CD4-positive, alpha-beta T cell treated with Interleukin-6 at 100 ng/mL for 8 hours (primary cell): ENCODE measurements at places on chromosomes 13 and 19.

- DNase-seq, result no peak
Observed at GRCh38 chr19:4997297-4997696, 28.4 kb downstream of the KDM4B start.

DNA sequence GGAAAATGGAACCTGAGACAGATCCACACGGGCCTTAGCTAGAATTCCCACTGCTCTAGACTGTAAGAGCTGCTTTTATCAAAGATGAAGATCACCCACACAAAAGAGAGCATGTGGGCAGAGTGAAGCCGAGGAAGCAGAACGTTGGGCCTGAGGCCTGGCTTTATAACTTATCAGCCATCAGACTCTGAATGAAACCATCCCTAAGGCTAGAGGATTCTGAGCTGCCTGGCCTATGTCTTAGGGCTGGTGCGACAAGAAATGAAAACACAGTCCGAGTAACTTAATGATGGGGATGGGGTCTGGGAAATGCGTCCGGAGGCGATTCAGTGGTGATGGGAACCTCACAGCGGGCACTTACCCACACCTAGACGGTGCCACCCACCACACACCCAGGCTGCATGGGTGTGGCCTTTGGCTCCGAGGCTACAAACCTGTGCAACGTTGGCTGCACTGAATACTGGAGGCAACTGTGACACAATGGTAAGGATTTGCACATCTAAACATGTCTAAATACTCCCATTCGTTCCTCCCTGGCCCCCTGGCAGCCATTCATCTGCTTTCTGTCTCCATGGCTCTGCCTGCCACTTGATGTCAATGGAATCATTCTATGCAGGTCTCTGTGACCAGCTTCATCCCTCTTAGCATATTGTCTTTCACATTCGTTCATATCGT is 62.0 kb downstream of the SLC15A1 start:
- no peak for DNase-seq

GRCh38 chr13:98201189-98201588 is 24.1 kb upstream of the RNF113B start:
- DNase-seq, result no peak

GRCh38 chr19:46704379-46705076 is 12.4 kb downstream of the PRKD2 start:
- DNase-seq, result peak; percentile 77

DNA sequence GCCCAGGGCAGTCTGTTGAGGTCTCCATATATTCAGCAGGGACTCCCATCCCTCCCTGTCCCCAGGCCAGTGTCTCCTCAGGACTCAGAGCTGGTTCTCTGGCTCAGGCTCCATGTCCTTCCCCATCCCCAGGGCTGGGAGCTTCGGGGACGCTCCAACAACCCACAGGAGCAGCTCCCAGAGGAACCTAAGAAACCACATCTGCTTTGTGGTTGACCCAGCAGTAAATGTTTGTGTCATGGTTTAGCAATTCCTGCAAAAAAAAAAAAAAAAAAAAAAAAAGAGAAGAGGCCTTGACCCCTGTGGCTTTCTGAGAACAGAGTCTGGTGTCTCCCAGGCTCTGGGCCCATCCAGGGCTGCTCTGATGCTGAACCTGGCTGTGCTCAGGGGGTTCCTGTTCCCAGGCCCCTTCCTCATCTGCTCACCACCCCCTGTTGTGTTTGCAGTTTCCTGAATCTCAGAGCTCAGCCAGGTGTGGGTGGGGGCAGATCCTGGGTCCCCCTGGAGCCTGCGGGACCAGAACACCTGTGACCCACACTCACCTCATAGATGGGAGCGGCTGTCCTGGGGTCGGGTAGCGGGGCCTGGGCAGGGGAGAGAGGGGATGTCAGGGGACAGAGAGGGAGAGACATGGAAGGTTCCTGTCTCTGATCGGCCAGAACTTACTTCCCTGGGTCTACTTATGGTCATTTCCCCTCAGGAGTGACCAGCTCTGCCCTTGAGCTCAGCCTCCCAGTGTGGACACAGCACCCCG is 25.2 kb upstream of the CEACAM1 start:
- DNase-seq, result no peak

GRCh38 chr19:38333245-38333644 is 2.4 kb upstream of the CATSPERG start:
- DNase-seq, result no peak

- DNase-seq, result no peak
Observed at GRCh38 chr13:37534181-37534580, 64.4 kb downstream of the POSTN start.

DNA sequence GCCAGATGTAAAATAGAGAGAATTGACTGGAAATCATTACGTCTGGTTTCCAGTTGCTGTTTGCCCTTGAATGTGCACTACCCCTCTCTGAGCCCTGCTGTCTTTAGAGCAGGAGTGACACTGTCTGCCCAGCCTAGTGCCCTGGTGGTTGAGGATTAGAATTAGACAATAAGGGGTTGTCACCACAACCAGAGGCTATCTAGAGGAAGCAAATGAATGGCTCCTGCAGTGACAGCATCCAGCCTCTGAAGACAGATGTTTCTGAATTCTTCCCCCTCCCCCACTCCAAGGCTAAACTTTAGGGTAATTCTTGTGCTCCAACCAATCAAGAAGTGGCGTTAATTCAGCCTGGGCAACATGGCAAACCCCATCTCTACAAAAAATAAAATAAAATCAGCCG is 2.0 kb downstream of the RAB8A start:
- DNase-seq, result no peak

DNA sequence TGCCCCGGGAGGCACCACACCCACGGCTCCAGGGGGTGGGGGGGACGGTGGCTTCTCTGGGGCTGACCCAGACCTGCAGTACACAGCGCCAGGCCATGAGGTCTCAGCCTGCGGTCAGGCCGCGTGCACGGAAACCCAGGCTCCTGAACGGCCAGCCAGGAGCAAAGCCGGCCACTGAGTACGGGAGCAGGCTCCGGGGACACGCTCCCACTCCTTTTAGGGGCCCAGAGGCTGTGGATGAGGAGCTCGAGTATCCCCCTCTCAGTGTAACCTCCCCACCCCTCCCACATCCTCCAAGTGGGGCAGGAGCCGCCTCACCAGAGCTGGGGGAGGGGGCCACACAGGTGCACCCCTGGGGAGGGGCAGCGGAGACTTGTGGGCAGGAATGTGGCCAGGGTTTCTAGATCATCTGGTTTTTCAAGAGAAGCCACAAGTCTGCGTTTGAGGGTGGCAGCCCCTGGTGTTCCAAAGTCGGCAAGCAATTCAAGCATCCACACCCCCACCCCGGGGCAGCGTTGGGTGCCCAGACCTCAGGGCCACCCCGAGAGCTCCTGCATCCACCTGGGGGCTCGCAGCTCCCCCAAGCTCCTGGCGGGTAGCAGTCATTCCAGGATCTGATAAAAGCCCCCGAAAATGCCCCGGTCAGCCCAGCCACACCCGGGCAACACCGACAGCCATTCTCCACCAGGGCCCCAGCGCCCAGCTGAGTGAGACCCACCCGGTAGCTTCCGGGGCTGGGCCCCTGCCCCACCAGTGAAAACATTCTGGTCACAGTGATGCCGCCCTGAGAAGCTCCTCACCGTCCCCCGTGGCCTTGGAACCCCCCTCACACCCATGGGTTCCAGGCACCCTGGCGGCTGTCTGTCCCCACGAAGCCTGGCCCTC is 6.1 kb downstream of the SBNO2 start:
- DNase-seq, result no peak

DNA sequence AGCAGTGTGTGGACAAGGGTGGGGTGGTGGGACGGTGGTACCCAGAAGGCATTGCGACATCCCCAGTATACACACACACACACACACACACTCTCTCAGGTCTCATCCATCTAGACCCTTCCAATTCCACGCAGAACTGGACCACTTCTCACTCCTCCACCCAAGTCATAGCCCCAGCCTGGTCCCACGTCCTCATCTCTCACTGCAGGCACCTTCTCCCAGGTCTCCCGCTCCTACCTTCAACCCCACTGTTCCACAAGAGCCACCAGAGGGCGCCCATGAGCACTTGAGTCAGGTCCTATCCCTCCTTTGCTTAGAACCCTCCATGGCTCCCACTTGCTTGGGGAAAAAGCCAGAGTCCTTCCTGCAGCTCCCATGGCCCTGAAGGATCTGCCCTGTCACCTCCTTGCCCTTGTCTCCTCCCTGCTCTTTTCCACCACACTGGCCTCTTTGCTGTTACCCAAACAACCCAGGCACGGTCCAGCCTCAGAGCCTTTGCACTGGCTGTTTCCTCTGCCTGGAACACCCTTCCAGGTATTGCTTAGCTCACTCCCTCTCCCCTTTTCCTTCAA is 62.6 kb downstream of the IER2 start:
- DNase-seq, result peak; percentile 75

DNA sequence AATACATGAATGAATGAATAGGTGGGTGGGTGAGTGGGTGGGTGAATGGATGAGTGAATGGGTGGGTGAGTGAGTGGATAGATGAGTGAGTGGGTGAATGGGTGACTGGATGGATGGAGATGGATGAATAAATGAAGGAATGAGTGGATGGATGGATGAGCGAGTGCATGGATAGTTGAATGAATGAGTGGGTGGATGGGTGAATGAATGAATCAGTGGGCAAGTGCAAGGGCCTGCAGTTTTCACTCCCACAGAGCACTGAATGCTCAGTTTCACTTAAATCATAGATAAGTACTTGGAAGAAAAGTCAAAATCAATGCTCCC is 12.4 kb downstream of the GAS6 start:
- no peak for DNase-seq

GRCh38 chr13:36294096-36294495 is 3.5 kb downstream of the CCDC169 start:
- DNase-seq, result no peak

GRCh38 chr19:55536951-55537740 is at the start of gene SBK2:
TSS of gene SBK2 (minus strand) at chr19:55537133. CDS start at chr19:55536294, 839 bp downstream.
- DNase-seq, result no peak

DNA sequence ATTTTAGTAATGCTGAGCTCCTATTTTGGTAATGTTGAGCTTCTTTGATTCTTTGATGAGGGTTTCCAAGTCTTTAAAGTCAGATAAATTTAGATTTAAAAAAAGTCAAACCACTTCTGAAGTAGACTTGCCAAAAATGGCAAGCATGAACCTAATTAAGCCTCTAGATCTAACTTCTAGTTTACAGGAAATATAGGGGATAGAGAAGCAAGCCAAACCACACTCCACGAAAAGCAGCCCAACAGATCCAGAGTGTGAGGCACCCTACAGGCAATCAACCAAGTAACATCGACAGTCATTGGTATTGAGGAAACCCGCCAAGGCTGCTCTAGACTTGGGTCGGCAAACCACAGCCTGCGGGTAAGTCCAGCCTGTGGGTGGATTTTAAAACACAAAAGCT is 3.7 kb downstream of the GGACT start:
- peak; percentile 40 for DNase-seq

GRCh38 chr19:9467161-9467560 is 31.3 kb downstream of the ZNF560 start:
- no peak for DNase-seq

DNA sequence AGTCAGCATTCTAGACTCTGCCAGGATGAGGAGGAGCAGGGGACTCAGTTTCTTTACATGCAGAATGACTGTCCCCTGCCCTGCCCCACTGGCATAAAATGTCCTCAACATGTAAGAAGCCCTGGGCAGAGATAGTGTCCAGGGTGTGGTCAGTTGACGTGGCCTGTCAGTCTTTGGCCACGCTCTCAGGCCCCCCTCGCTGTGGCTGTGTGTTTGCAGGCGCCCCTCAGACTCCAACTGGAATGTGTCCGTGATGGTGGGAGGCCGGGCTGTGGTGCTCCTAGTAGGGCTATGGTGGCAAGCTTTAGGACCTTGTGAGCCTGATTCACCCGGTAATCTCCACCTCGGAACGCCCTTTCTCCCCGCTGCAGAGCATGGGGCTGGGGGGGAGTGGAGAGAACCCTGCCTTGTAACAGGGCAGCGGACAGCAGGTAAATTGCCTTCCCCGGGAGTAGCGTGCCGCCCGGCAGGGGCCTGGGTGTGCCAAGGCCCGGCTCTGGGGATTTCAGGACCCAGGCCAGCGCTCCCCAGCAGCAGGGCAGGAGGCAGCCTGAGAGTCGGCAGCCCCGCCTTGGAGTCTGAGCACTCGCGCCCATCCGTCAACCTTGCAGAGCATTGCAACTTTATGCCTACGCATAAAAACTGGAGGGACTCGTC is 62.3 kb downstream of the CHST8 start:
- no peak for DNase-seq

DNA sequence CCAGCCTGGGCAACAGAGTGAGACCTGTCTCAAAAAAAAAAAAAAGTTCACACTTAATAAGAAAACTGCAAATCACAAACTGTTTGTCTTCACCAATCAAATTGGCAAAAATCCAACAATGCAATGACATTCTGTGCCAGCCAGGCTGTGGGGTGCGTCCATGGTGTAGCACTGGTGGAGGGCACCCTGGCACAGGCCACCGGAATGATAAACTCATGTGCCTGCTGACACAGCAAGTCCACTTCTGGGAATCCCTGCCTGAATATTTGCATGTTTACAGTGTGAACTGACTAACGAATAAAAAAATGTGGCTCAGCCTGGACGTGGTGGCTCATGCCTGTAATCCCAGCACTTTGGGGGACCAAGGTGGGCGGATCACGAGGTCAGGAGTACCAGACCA is 1.6 kb upstream of the LRRC25 start:
- DNase-seq, result no peak

GRCh38 chr19:17340871-17341357 is 3.6 kb downstream of the GTPBP3 start:
- no peak for DNase-seq

- DNase-seq, result no peak
Observed at GRCh38 chr19:49614096-49614833, 23.3 kb downstream of the PRR12 start.

- DNase-seq, result no peak
Observed at GRCh38 chr13:113551081-113552000, 33.2 kb upstream of the TFDP1 start.

DNA sequence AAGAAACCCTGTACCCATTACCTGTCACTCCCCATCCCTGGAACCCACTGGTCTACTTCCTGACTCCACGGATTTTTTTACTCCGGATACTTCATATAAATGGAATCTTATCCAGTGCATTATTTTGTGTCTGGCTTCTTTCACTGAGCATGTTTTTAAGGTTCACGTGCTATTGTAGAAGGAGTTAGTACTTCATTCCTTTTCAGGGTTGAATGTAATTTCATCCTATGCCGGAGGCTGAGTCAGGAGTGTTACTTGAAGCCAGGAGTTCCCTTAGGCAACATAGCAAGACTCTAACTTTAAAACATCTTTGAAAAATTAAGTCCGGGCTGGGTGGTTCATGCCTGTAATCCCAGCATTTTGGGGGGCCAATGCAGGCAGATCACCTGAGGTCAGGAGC is 17.9 kb upstream of the ELAVL1 start:
- DNase-seq, result no peak
